ENCODE measurements at places on chromosomes 11 and 22. TPM values are rescaled to one million over a fixed set of nuclear protein-coding genes. Genes with fewer than 3 reads are reported as not detected.

DNA sequence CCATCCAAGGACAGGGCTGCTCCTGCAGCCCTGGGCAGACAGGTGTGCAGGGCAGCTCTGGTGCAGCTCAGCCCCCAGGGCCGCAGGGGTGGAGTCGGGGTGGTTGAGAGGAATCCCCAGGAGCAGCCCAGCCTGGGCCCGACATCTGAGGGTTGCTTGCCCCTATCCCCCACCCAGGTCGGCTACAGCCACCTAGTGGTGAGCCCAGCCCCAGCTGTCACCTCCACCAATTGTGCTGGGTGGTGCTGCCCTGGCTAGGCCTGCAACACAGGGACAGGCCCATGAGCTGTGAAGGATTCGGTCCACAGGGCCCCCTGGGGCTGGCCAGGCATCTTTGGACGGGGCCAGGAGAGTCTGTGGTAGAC is 29.6 kb downstream of the RTN4R start:
- DNase-seq, result peak; percentile 76

DNA sequence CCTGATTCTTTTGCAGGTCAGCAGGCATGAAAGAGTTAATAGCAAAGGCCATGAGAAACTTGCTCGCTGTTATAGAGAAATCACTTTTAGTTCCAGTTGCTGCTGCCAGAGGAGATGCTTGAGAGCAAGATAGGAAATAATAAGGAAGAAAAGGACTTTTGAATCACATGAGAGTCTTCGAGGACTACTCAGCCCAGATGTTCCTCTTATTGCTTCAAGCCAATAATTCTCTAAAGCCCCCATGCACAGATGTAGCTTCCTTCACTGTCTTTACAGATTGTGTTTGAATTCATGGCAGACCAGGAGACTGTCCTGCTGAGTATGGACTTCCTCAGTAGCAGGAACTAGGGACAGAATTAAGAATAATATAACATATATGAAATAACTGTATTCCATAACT is 50.1 kb upstream of the OLFML1 start:
- no peak for DNase-seq

- DNase-seq, result no peak
Observed at GRCh38 chr11:22467741-22468140, 129.6 kb downstream of the SLC17A6 start.

DNA sequence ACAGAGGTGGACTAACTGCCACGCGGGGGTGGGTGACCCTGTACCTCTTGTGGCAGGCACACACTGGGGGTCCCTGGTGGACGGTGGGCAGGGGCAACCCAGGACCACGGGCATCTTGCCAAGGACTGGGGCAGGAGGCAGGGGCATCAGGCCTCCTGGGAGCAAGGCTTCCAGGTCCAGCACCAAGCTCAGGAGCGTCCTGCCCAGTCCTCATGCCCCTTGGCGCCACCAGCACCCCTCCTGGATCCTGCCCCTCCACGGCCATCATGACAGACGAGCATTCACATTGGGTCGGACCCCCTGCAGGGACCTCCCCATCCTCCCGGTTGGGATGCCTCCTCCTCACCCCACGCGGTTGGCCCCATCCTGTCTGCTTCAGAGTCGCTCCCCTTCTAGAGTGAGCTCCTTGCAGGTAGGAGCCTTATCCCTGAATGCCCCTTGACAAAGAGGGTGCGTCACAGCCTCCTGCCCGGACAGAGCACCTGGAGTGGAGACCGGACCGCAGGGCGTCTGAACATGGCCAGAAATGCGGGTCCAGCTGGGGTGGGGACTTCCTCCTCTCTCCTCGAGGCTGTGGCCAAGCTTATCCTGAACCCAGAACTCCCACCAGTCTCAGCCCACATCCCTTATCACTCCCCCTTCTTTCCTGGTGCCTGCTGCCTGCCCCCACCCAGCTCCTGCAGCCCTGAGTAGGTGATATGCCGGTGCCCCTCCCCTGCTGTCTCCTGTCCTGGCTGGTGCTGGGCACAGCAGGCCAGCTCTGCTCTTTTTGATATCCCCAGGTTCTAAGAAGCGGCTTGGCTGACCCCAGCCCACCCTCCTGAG is 40.3 kb downstream of the IGF2 start:
- peak; percentile 41 for DNase-seq

DNA sequence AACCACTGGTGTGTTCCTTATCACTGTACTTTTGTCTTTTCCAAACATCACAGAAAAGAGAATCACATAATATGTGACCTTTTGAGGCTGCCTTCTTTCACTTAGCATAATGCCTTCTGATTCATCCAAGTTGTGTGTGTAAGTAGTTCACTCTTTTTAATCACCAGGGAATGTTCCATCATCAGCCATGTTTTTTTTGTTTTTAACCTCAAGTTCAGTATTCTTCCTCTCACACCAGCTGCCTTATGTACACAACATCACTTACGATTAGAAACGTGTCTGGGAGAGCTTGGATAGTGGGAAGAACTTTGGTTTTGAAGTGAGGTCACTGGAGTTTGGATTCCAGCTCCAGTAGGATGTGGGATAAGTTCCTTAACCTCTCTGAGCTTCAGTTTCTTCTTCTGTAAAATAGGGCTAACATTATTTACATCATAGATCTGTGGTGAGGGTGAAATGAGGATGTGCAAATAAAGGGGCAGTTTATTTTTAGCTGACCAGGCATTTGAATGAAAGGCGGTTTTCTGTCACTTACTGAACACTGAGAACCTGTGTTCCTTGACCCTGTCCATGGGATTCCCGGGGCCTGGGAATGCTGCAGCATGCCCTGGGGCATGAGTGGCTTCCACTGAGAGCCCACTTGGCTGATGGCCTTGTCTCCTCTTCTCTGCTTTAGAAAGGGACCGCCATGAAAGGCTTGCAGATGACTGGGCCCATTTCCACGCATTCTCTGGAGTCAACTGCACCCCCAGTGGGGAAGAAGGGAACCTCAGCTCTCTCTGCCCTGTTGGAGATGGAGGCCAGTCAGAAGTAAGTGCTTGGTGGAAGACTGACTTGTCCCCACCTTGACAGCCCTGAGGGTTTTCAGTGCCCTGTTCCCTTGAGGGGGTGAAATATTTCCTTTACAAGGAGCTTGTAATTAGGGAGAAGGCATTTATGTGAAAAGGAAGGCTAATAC is 92.6 kb downstream of the DEPDC5 start:
- no peak for DNase-seq

- no peak for DNase-seq
Observed at GRCh38 chr11:4560467-4560866, 15.5 kb downstream of the OR52M1 start.

- peak; percentile 51 for DNase-seq
Observed at GRCh38 chr11:4455419-4455818, 6.3 kb downstream of the OR52K2 start.

DNA sequence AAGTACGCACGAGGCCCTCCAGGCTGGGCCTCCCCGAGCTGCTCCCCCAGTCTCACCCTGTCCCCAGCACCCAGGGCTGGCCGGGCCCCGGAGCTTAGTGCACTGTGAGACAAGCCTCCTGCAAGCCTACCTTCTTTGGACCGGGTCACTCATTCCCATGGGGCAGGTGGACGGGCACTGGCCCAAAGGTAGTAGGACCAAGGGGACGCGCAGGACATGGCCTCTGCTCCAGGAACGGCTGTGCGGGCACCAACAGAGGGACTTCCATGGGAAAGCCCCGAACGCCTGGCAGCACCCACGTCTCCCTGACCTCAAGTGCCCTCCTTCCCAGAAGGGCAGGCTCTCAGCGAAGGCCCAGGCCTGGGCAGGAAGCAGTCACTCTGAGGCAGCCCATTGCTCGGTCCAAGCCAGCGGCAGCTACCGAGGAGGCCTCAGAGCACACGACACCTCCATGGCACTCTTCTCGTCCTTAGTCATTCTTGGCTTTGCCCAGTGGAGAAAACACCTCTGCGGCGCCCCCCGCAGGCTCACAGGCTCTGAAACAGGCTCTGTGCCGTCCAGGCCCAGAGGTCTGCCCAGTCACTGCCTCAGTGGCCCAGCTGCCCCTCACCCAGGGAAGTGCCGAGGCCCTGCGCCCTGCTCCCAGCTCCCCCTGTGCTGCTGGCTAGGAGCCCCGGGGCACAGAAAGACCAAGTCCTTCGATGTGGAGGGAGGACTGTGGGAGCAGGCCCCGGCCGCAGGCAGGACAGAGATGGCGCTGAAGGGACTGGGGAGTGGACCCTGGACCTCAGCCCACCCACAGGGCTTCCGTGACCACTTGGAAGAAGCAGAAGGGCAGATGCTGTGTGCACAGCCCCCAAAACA is 3.8 kb downstream of the MOB2 start:
- DNase-seq, result peak; percentile 67

DNA sequence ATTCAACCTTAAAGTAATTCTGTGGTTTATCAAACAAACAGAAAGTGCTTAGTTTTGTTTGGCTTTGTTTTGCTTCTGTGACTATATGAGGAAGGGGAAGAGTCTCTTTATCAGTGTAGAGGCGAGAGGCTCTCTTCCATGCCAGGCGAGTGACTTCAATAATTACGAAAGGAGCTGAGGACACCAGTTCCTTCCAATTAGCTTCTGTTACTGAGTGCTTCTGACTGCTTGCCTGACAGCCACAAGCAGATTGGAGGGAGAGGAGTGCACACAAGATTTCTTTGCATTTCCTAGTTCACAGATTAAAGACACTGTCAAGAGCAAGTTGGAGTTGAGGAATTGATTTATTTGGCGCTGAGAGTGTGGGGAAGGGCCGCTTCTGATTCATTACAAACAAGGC is 1484.5 kb upstream of the TENM4 start:
- no peak for DNase-seq

- no peak for DNase-seq
Observed at GRCh38 chr22:27399161-27399560, 402.4 kb downstream of the MN1 start.

Gene KDM4E
- not detected for total RNA-seq

DNA sequence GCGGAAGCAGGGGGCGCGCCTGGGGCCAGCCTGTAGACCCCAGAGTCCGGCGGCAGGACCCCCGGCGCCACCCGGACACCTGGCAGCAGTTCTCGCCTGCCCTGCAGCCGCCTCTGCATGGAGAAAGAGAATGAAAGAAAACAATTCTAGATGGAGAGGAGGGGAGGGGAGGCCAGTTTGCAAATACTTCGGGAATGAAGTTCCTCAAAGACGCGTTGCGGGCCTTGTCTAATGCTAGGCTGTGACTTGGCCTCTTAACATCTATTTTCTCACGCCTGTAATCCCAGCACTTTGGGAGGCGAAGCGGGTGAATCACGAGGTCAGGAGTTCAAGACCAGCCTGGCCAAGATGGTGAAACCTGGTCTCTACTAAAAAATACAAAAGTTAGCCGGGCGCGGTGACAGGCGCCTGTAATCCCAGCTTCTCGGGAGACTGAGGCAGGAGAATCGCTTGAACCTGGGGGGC is 2.1 kb upstream of the BARX2 start:
- DNase-seq, result peak; percentile 21

- no peak for DNase-seq
Observed at GRCh38 chr11:78230161-78230877, 41.6 kb downstream of the USP35 start.

DNA sequence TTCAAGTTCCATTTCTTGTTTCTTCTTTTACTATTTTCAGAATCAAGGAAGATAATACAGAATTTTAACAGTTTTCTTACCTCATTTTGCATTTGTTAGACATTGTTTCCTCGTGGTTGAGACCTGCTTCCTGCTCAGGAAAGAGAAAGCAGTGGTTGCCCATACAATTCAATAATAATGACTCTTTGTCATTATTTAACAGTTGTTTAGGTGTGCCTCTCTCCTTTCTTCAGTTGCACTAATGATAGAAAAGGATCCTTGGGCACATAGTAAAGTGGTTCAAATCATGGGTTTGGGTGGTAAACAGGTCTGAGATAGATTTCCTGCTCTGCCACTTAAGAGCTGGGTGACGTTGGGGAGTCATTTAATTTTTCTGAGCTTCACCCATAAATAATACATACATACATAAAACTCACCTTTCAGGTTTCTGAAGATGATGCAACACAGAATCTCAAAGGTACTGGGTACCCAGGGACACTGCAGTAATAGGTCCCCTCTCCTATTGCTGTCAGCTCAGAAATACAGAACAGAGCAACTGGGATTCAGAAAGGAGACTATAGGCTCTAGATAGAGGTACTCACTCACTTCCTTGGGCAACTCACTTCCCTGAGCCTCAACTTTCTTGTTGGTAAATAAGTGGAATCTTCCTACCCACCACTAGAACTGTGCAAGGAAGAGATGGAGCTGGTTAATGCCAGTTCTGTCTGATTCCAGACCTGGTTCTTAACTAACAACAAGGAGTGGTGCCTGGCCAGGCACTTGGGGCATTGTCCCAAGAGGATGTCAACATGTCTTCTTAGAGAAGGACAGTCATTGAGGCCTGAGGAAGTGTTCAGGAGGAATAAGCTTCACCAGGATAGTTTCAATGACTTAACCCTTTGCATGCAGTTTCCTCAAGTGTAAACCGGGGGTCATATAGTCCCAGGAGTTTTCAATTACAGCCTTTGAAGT is 34.9 kb downstream of the CD44 start:
- no peak for DNase-seq

DNA sequence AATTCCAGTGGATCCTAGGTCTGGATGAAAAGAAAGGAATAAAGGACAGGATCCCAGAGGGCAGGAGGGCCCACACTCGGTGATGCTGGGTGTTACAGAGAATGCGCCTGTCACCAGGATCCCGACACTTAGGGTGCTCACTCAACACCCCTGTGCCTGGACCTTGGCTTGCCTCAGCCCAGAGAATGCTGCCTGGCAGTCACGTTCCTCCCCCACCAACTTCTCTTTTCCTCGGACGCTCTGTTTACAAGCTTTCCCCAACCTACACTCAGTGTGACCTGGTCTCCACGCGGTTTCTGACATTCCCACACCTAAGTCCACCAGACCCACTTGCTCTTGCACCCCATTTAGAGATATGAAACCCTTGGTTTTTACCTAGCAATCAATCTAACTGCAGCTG is 38.0 kb upstream of the ETS1 start:
- DNase-seq, result no peak

DNA sequence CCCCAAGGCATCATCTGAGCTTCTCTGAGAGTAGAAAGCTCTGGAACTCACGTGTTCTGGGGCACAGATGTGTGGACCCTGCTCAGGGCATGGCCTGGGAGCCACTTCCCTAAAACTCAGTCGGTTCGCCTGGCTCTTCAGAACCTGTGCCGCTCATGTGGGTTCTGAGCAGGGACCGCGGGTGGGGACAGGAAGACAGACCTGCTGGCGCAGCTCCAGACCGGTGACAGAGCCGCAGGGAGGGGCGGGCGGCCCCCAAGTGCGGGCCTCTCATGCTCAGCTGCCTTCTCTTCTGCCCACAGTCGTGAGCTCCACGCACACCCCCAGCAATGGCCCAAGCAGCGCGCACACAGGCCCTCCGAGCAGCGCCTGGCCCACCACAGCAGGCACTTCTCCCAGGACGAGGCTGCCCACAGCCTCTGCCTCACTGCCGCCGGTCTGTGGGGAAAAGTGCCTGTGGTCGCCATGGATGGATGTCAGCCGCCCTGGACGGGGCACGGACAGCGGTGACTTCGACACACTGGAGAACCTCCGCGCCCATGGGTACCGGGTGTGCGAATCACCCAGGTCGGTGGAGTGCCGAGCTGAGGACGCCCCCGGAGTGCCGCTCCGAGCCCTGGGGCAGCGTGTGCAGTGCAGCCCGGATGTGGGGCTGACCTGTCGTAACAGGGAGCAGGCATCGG is 24.2 kb downstream of the MUC5AC start:
- DNase-seq, result no peak

DNA sequence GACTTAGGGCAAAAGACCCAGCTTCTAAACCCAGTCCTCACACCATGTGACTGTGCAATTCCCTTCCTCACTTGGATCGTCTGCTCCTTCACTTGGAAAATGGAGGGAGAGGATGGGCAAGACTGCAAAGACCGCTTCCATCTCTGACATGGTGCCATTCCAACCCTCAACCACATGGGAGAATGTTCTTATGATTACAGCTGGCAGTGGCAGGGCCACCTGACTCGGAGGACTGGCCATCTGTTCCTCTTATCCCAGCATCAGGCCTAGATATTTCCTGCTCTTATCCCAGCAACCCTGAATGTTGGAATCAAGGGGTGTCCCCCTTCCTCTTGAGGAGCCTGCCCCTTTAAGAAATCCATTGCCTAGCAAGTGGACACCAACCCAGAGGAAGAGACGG is 15.4 kb downstream of the DSCAML1 start:
- DNase-seq, result peak; percentile 6
